ENCODE measurements at places on chromosomes 11 and 22.

- peak; percentile 30 for DNase-seq
Measured at GRCh38 chr11:93330446-93330984, at the start of gene DEUP1. Gene DEUP1, plus strand, starts transcription at chr11:93330742. Its CDS starts 1,518 bp downstream, at chr11:93332260.

GRCh38 chr22:30655532-30655931 is 12.1 kb downstream of the DUSP18 start:
- no peak for DNase-seq

DNA sequence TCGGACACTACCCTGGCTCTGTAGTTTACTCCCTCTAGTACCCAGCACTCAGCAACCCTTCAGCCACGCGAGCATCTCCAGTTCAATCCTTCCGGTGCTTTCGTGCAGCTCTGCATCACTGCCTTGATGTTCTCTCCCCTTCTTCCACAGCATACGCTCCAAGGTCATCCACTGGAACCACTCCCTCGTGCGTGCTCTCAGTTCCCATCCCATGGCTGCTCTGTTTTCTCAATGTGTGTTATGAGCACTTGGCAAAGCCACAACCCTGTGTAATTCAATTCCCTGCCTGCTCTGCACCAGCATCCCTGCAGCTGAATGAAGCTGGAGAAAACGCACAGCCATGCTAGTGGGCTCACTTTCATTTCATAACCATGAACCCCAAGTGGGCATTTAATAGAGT is 38.5 kb upstream of the NFRKB start:
- DNase-seq = no peak

DNA sequence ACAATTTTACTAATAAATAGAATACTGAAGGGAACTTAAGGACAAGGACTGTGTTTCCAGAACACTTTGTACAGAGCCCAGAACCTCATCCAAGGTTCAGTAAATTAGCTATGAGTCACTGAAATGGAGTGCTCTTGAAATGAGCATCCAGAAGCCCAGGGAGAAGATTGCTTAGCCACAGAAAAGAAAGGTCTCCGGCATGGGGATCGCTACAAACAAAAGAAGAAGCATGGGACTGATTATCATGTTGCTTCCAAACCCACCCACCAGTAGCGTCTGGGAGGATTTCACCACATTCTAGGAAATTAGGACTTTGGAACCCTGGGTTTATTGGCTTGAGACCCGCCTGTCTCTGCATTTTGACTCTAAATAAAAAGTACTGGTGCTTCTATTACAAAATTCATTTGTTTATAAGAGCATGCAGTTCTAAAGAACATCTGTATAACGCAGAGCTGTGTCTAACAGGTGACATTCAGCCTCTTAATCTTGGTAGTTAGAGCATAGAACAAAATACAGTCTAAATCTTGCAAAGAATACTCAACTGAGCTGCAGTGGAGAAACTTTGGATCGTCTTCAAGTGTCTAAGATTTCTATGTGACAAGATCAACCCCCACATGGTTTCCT is 35.9 kb upstream of the SESN3 start:
- DNase-seq = no peak

- DNase-seq = no peak
Measured at GRCh38 chr22:36015811-36016529, 12.7 kb downstream of the RBFOX2 start.

DNA sequence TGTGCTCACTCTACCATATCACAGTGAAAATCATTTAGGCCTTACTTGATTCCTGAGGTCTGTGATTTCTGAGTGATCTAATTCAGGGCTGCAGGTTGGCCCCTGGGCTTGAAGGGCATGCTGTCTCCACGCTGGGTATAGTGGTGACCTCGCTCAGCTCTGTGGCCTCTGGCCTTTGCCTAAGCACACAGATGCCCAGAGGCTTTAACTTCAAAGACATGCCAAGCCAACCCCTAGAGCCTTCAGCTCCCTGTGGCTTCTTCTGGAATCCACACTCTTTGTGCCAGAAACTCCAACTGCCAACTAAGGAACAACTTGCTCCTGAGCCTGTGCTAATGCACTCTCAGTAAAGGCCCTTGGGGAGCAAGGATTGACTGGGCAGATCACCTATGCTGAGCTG is 232.6 kb upstream of the MPPED2 start:
- DNase-seq = no peak

DNA sequence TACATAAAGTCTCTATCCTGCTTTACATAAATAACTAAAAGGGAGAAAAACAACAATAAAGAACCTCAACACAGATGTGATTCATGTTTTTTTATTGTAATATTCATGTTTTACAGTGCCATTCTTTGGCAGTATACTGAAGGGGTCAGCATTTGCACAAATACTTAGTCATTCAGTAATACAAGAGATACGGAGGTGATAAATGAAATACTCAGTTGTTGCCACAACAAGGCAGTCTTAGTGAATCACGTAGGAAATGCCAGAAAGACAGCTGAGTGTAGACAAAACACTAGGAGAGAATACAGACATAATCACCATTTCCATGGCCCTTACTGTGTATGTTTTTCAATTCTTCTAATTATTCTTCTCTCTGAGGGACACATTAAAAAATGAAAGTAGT is 910.4 kb downstream of the METTL15 start:
- no peak for DNase-seq
